ENCODE measurements at places on chromosomes 1 and 21.

GRCh38 chr1:54460861-54461387, 54.7 kb upstream of the SSBP3 start:
- no peak for DNase-seq

DNA sequence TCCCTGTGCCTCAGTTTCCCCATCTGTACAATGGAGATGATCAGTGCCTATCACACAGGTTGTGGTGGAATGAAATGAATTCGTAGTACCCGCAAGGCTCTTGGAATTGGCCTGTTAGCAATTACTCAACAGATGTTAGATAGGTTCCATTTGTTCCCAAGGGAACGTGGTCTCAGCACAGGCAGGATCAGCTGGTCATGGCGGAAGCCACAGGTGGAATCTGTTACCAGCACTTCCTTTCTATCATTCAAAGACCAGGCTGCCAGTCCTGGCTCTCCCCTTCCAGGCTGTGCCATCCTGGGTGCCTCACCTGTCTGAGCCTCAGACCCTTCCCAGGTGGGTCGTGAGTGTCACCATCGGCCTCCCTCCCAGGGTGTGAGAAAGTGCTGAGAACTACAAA, 61.5 kb downstream of the FBXO2 start:
- no peak for DNase-seq

- no peak for DNase-seq
Observed at GRCh38 chr1:41274752-41275545, 32.8 kb upstream of the SCMH1 start.

DNA sequence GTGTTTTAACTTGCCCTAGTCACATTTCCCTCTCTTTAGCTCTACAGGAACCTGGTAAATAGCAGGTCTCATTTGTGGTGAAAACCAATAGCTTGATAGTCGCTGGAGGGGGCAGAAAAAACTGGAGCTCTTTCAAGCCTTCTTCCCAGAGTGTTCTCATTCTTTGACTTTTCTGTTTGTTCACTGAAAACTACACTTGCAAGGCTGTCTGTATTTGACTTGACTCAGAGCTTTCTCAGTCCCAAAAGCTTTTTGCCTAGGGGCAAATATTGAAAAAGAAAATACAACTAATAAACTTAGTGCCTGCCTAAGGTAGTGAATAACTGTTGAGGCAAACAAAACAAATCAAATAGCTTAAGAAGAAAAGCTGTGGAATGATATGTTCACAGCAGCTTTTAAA, 217.1 kb upstream of the CHRM3 start:
- no peak for DNase-seq

DNA sequence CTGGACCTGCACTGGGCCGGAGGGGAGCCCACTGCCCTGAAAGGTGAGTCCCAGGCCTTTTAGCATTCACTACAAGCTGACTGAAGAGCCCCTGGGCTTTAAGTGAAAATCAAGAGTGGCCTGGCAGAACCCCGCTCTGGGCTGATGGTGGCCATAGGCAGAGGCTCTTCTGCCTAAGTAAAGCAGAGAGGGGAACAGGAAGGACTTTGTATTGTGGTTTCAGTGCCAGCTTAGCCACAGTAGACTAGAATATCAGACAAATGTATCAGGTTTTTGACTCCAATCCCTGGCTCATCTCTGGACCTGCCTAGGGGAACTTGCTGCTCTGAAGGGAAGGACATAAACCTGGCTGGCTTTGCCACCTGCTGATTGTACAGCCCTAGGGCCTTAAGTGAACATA, 10.2 kb upstream of the HENMT1 start:
- no peak for DNase-seq
